ENCODE measurements at places on chromosomes 12 and 14.

GRCh38 chr12:94010307-94010706 is 138.1 kb upstream of the PLXNC1 start:
- DNase-seq, result no peak

- no peak for DNase-seq
These were observed 6.0 kb upstream of the ADCY6 start for GRCh38 chr12:48794870-48795269.

GRCh38 chr12:92608151-92609091 is 94.4 kb upstream of the PLEKHG7 start:
- peak; percentile 64 for DNase-seq

GRCh38 chr14:25485381-25485780 is 435.4 kb upstream of the STXBP6 start:
- DNase-seq, result no peak

DNA sequence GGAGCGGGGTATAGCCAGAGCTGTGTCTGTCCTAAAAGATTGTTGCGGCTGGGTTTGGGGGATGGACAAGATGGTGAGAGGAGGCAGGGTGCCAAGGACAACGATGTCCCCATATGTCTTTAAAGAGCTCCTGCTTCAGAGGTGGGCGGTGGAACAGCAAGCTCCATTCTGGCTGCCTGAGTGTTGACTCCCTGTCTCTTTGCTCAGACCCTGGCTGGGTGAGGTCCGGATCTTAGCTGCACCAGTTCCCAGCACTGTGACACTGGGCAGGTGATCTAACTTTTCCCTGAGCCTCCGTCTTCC is 8.3 kb upstream of the WSCD2 start:
- DNase-seq, result no peak

DNA sequence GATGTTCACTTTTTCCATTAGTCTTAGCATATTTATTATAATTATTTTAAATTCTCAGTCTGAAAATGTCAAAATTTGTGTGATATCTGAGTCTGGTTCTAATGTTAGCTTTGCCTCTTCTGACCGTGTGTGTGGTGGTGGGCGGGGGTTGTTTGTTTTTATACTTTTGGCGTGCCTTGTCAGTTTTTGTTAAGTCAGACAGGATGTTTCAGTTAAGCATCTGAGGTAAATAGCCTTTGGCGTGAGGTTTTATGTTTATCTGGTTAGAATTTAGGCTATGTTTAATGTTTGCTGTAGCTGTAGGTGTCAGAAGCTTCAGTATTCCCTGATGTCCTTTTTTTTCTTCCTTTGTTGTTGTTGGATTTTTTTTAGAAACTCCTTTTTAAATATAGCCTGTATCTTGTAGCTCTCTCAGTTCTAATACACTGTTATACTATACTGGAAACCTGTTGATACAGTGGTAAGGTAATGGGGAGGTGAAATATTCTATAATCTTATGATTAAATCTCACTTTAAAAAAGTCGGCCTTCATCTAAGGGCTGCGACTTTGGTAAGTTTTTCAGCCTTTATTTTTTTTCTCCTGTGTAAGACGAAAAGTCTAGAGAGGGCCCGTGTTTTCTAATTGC is 111.6 kb downstream of the SCAF11 start:
- no peak for DNase-seq
